ENCODE measurements at places on chromosomes 2 and 18.

GRCh38 chr2:118124288-118124891 lies 36.1 kb downstream of the INSIG2 start:
- DNase-seq: no peak

DNA sequence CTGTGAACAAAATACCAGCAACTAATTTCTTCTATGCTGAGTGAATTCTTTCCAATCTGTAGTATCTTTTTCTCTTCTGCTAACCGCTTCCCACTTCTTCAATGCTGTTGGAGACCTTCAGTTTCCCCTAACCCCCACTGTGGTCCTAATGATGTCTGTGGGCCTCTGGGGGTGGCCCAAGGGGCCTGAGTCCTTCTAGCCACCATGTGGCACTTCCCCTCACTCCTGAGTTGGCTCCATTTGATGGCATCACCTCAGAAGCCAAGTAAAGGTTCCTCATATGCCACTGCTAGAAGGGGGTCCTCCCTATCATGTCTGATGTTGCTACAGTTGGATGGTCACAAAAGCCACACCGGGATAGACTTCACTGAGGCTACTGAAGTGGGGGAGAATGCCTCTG lies 37.5 kb downstream of the ARHGAP25 start:
- no peak for DNase-seq

- no peak for DNase-seq
Observed at GRCh38 chr2:47299555-47299954, 103.4 kb upstream of the MSH2 start.

DNA sequence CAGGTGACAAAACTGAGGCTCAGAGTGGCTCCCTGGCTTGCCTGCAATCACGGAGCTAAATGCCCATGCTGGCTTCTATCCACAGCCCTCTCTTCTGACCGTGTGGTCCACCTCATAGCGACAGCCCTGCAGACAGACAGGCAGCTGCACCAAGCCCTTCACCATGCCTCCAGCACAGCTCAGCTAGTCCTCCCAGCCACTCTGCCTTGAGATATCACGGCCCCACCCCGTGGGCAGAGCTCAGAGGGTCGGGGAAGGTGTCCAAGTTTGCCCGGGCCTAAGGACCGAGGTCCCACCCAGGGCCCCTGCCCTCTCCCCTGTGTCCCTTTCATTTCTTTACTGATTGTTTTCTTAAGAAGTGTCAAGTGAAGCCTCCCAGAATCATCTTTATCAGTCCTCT lies 128.2 kb upstream of the GLI2 start:
- no peak for DNase-seq

DNA sequence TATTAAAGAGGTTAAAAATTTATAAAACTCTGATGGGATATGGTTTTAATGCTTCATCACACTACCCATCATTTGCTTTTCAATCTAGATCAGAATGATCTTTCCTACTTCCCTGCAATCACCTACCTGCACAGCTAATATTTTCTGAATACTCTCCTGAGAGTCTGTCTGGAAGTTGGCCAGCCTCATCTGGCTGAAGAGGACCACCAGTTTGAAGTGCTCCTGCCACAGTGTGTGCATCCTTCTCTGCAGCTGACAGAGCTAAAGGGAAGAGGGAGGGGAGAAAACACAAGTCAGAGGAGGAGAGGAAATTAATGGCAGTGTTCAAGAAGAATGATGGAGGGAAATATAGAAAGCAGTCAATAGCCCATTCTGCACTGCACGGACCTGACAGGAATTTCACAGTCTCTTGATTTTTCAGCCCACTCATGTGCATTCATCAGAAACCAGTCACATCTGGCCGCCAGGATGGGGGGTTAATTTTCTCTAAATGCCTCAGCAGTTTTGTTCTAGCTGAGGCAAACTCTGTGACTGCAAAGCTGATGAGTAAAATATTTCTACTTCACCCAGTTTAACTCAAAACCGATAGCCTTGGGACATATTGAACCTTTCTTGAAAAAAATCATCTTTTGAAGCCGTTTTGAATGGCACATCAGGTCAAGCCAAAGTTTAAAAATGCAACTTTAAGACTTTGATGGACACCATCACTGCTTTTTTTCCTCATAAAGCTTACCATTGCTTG lies 201.8 kb upstream of the KLHL14 start:
- DNase-seq: no peak

- no peak for DNase-seq
Observed at GRCh38 chr2:146312899-146313298, 1531.9 kb upstream of the ACVR2A start.

DNA sequence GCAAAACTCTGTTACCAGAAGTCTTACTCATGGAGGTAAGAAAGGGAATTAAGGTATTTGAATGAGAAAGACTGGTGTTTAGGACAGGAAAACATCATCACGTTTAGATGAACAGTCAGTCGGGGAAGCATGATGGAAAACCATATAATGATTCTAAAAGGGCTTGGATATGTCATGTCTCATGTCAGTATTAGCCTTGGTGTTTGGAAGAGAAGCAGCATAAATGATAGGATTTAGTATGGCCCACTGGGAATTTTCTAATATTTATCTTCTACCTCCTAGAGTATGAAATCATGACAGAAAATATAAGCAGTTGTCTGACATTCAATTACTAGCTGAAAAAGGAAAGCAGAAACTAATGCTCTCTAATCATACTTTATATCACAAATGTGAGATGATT lies 1643.6 kb upstream of the CELF4 start:
- no peak for DNase-seq

- no peak for DNase-seq
Observed at GRCh38 chr2:127661949-127662510, 13.3 kb downstream of the LIMS2 start.

- DNase-seq: no peak
Observed at GRCh38 chr2:82993609-82994008, 1465.5 kb downstream of the SUCLG1 start.

DNA sequence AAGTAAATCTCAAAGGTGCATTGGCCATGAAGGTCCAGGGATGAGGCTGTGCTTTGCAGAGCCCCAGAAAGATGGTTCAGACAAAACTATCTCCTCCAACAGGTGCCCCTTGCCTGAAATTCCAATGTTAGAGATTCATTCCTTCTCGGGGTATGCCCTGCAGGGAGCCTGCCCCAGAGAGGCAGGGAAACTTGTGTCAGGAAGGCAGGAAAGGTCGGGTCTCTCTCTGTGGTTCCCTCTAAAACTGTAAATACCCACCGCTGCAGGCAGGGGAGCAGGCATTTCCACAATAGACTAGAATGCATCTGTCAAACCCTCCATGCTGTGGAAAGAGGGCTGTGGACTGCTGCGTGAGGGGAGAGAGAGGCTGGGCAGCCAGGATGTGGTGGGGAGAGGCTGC lies 207.8 kb upstream of the SMAD2 start:
- no peak for DNase-seq

DNA sequence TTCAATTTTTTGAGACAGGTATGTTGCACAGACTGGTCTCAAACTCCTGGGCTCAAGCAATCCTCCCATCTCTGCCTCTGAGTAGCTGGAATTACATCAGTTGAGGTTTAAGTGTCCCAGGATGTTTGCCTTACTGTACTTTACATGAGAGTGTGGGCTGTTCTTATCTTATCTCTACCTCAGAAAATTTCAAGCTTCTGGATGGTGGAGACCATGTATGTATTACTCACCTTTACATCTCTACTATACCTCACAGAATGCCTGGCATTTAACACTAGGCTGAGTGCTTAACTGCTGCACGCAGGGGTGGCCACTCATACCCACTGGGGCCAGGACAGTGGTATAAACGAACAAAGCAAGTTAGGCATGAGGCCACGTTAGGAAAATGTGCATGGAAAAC lies 272.0 kb upstream of the RAB12 start:
- no peak for DNase-seq

DNA sequence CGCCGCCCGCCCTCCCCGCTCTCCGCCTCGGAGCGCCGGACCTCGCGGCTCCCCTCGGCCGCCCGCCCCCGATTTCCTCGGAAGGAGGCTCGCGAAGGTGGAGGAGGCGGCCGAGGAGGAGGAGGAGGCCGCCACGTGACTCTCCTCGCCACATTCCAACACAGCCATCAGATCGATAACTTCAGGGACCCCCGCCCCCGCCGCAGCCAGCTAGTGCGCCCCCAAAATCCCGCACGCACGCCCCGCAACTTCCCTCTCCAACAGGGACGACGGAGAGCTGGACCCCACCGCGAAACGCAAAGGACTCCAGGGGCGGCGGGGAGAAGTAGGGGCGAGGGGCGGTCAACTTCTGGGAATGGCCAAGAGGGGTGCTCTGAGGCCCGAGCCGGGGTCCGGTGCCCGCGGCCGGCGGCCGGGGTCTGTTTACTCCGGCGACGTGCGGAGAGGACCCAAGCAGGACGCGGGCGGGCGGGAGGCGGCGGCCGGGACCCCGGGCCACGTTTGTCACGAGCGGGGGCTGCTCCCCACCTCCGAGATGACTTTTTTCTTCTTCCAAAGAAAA lies 2.0 kb downstream of the ZNF521 start:
- no peak for DNase-seq

- DNase-seq: no peak
Observed at GRCh38 chr2:219028996-219029828, 12.1 kb downstream of the CFAP65 start.

DNA sequence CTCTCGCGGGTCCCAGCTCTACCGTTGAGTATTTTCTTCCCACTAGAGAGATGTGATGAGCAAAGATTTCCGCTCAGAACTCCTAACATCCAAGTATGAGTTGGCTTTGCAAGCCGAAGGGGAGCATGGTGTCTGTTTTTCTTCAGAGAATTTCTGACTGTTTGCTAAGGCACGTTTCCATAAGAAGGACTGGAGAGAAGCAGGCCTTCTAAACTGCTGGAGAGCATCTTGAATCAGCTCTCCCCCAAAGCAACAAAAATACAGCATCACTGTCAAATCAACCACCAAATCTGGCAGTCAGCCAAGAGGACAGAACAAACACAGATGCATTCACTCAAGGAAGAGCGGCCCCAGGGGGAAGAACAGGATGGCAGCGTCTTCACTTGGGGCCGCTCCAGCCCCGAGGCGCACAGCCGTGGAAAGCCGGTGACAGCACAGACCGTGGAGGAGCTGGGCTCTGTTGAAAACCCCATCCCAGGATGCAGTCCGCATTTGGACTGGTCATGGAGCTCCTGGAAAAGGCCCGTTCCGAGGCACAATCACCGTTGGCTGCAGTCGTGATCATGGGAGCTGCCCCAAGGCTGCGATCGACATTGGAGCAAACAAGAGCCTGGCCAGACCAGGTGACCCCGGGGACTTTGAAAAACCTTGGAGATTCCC lies 101.4 kb downstream of the NFATC1 start:
- DNase-seq: no peak

DNA sequence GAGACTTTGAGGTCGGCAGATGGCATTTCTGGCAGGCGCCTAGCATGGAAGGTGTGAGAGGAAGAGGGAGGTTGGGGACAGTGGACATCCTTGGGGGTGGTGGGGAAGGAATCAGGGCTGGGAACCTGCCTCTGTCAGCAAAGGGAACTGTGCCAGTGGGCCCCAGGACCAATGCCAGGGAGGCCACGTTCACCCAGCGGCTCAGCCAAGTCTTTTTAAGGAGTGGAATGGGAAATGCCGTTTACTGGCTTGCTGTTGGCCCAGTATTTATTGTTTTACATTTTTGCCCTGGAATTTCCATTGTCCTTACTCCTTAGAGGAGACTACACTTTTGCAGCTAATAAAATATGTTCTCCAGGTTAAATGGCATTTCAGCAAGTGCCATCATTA lies 135.2 kb downstream of the MCFD2 start:
- no peak for DNase-seq

- DNase-seq: no peak
Observed at GRCh38 chr2:220795705-220796104, 776.4 kb downstream of the EPHA4 start.

DNA sequence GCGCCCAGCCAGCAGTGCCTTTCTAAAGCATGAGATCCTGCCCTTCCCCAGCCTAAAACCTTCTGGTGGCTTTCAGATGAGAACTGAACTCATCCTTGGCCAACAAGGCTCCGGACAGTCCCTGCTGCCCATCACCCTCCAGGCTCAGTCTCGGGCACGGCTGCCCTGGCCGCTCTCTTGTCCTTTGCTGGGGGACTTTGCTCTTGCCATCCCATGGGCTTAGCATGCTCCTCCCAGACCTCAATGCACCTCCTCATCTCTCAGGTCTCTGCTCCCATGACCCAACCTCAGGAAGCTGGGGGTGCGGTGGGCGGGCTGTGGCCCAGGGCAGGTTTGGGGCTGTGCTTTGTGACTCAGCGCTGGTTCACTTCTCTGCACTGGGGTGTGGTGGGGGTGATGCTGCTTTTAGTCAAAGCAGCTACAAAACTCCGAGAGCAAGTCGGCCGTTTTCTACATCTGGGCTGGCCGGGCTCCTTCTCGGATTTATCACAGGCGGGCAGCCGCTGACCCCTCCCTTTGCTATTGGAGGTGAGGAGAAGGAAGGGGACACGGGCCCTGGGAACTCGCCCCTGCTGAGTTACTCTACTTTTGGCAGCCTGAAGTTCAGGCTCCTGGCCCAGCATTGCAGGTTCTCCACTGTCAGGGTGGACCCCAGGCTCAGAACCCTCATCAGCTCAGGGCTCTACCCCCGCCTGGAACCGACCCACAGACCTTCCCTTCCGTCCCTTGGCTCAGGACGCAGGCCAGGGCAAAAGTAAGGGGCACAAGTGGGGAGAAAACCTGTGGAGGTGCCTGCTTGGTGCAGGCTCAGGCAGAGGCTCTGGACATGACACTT lies 90.6 kb upstream of the TAF1B start:
- DNase-seq: no peak

GRCh38 chr2:189302274-189302948 lies 122.8 kb upstream of the COL5A2 start:
- DNase-seq: no peak

DNA sequence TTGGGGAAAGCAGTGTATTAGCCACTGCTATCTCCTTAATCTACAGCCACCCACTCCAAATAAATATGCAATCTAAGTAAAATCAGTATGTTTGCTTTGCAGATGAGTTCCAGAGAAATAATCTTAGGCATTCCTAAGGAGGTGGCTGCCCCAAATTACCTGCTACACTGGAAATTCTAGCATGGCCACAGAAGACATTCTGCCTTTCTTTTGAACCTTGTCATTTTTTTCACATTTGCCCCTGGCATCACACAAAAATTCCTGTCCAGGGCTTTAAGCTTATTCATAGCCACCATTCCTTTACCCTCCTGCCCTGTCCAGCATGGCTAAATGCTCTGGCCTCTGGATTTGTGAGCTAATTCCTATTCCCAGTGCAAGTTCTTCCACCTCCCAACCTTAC lies 36.8 kb upstream of the FAM124B start:
- no peak for DNase-seq

DNA sequence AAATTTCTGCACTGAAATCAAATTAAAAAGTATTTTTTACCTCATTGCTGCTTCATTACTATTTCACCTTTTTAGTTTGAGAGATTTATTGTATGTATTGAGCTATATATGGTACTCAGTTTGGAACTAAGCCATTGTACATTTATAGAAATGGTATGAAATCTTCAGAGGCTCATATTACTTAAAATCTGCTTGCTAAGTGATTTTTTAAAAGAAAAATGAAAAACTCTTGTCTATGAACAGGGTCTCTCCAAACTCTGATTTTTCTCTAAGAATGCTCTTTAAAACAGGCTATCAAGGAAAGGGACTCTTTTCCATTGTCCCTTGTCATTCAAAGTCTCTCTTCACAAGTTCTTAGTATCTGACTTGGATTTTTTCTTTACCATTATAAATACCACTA lies 31.8 kb downstream of the C1D start:
- no peak for DNase-seq
